CD4-positive, alpha-beta T cell treated with Interferon alpha-2 for 1 hour (primary cell): ENCODE measurements at places on chromosomes 11 and 22.

DNA sequence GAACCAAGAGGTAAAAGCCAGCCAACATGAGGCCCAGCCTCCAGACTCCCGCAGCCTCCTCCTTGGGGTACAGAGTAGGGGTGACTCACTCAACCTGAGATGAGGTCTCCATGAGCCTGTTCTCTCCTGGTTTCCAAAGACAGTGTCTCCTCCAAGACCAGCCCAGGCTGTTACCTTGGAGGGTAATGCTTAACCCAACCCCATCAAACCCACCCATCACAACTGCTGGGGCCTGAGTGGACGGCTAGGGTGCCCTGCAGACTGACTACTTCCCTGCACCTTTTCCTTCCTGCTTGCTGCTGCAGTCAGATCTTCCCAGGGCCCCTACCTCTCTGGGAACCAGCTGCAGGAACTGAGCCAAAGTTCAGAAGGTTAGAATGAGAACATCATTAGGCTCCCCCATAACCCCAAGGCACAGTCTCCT is 5.1 kb upstream of the NOL12 start:
- DNase-seq = no peak

GRCh38 chr22:45918459-45919370 is 58.2 kb downstream of the WNT7B start:
- DNase-seq = no peak

- no peak for DNase-seq
Measured at GRCh38 chr11:91859666-91860065, 365.0 kb upstream of the FAT3 start.

- DNase-seq = no peak
Measured at GRCh38 chr11:56917708-56918400, 70.9 kb upstream of the OR5AK2 start.

DNA sequence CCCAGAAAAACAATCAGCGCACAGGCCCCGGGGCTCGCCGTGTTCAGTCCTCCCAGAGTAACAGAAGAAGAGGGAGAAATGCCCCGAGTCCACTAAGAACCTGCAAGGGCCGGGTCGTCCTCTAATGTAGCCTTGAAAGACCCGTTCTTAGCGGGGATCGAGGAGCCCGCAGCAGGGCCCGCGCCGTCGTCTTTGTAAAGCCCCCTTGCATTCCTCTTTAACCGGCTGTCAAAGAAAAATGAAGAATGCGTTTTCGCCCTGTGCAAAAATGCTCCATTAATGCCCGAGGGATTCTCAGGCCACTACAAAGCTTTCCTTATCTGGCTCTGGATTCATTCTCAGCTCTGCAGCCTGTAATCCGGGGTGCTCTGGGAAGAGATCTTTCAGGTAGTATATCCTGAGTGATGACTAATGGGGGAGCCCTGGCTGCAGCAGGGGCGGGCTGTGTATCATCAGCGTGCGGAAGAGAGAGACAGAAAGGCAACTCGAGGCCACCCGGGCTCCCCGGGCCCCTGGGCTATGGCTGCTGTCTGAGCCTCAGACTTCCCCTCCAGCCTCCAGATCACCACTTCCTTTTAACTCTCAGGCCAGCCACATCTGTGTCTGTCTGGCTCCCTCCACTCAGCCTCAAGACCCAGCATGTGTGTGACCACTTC is 78.2 kb downstream of the FBLN1 start:
- DNase-seq = no peak

DNA sequence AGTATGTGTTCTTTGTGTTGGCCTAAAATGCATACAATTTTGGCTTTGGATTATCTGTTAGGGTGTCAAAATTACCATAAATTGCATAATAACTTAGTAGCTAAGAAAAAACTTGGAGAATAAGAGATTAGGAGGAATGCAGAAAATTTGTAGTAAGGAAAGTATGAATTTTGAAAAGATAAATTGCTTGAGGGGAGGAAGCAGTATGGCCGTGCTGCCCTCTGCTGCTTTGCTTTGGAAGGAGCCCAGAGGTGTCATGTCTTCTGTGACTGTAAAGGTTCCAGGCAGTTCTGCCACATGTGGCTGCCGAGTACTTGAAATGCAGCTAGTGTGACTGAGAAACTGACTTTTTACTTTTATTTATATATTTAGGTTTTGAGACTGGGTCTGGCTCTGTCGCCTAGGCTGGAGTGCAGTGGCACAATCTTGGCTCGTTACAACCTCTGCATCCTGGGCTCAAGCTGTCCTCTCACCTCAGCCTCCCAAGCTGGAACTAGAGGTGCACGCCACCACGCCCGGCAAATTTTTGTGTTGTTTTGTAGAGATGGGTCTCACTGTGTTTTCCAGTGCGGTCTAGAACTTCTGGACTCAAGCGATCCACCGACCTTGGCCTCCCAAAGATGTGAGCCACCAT is 1.8 kb downstream of the ADSL start:
- peak; percentile 64 for DNase-seq

DNA sequence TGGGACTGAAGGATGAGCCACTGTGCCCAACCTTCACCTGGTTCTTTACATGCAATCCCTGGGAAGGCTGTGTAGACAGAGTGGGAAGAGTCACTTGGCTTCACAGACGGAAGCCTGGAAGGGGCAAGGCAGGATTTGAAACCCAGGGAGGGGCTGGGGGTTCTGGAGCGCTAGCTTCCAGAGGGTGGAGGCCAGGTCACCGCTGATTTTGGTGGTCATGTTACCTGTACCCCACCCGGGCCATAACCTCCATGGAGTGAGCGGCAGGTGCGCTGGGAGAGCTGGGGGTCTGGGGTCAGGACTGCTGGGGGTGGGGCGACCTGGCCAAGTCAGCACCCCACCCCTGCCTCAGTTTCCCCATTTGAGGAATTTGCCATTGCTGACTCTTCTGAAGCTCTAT is 38.3 kb downstream of the PDGFB start:
- DNase-seq = no peak
